Nephron progenitor cell (in vitro differentiated cells): ENCODE measurements at places on chromosomes 16 and 17.
A peak's percentile ranks its signal among the peaks of the same experiment; 100 is the strongest.

DNA sequence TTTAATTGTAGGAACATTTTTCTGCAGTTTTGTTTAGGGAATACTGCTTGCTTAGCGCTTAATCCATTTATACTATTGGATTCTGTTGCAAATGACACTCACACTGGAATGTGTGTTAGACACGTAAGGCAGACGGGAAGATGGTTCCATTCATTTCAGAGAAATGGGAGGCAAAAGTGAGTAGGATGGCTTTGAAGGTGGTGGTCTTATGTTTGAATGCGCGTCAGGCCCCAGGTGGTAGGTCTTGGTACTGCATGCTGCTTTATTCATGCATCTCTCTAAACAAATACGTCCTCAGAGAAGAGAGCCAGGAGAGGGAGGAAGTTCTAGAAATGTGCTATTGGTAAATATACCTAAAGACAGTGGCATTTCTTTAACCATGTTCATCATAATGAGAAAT, 997.6 kb upstream of the RBFOX1 start:
- peak; percentile 53 for DNase-seq

GRCh38 chr17:58284613-58285421, 4.1 kb upstream of the MPO start:
- DNase-seq = no peak

DNA sequence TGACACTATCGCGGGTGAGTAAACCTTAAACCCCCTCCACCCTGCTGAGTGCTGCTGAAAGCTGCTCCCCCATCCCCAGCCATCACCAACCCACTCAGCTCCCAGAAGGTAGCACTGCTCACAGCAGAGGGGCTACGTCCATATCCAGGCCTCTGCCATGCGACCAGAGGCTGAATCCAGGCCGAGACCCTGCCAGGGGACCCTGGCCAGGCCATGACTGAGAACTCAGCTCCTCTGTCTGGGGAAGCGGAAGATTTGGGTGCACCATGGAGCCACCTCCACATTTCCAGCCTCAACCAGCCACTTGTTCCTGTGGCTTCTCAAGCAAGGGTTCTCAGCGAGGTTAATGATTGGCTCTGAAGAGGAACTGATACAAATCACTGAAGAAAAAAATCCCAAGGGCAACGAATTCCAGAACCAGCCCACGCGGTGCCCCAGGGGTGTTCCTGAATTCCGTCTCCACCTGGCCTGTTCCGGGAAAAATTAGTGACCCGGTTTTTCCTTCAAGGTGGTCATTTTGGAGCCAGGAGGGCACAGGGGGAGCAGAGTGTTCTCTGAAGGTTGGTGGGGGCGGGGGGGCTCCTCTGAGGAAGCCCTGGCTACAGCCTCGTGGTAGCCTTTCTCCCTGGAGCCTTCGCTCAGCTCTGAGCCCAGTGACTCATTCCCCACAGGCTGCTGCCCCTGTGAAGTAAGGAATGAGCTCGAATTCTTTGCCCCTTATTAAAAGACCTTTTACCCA, 9.3 kb upstream of the SLC16A5 start:
- DNase-seq = no peak

DNA sequence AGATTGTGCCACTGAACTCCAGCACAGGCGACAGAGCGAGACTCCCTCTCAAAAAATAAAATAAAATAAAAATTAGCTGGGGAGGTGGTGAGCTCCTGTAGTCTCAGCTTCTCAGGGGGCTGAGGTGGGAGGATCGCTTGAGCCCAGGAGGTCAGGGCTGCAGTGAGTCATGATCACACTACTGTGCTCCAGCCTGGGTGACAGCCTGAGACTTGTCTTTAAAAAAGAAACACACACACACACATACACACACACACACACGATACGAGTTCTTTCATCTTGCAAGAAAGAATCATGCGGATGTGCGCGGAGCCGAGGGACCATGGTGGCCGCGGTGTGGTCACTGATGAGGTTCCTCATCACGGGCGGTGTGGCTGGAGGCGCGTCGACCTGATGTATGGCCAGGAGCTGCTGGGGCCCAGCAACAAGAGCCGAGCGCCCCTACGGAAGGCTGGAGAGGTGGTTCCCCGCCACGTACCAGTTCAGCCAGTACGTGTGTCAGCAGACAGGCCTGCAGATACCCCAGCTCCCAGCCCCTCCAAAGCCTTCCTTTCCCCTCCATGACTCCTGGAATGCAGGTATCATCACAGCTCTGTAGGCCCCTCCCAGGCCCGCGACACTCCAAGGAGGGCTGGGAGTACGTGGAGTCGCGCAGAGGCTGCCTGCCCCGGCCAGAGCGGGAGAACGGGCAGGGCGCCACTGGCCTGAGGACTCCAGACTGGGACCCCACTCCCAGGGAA, 20.7 kb downstream of the NXN start:
- no peak for DNase-seq

GRCh38 chr17:51045621-51046020, 75.0 kb downstream of the SPAG9 start:
- DNase-seq = no peak

- DNase-seq = no peak
These were observed 11.2 kb downstream of the PAM16 start for GRCh38 chr16:4339909-4340308.

DNA sequence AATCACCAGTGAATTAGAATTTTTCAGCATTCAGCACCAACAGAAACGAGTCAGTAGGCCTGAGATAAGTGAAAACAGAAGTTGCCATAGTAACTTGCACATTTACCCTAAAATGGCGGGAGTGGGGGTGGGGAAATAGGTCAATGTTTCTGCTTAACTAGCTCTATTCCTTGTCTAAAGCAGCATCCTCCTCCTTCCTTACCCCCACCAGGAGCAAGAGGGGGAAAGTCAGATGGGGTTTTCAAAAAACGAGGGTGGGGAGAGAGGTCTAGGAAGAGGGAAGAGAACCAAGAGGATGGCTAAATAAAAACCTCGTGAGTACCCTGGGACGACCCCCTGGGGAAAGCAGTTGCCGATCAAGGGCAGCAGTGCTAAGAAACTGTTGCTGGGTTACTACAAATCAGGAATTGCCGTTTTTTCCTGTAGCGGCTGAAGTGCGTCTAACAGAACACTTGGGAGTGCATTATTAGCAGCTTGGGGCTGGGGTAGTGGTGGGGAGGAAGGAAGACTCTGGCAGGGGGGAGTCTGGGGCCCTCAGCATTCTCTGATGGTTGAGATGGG, 34.4 kb upstream of the MNT start:
- peak; percentile 30 for DNase-seq

- no peak for DNase-seq
These were observed 10.0 kb downstream of the ZNF668 start for GRCh38 chr16:31063843-31064611.

DNA sequence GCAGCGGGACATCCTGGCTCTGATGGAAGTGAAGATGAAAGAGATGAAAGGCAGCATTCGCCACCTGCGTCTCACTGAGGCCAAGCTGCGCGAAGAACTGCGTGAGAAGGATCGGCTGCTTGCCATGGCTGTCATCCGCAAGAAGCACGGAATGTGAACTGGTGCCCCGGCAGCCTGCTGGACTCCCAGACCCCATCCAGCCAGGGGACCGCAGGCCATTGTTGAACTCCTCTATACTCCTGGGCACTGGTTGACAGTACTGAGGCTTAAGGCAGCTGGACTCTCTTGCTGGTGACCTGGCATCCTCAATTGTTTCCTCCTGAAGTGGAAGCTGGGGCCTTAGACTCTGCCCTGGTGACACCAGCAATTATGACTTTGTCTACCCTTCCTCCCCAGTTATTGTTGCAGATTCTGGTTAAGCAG, 1.2 kb downstream of the THAP11 start:
- peak; percentile 29 for DNase-seq

GRCh38 chr16:72877374-72878028, 170.4 kb downstream of the ZFHX3 start:
- no peak for DNase-seq

- DNase-seq = peak; percentile 49
These were observed 50.5 kb upstream of the AMZ2 start for GRCh38 chr17:68197091-68197996.

DNA sequence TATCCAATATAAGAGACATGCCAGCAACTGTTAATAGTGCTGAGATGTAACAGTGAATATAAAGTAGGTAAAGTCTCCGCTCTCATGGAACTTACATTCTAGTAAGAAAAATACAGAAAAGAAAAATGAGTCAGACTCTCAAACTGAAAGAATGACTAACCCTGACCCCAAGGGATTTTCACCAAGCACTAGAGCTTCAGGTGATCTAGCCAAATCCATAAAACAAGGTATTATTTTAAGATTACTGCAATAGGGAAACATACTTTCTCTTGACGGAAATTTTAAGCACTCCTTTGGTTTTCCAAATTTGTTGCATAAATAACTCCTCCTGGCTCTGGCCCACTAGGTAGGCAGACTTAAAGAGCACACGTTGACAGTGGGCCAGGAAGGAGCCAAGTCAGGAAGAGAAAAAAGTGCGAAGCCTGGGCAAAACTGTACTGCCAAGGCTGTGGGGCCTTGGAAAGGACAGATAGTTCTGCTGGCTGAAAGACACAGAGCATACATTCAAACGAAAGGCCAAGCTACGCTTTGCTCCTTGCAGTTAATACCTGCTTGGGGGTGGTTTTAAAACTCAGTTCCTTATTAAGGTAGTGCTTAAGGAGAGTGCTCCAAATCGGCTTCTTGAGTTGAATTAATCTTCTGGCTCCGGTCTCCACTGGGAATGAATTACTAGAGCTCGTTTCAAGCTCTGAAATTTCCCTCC, 1.4 kb downstream of the GOT2 start:
- DNase-seq = no peak

- DNase-seq = no peak
These were observed 6.2 kb downstream of the CCR7 start for GRCh38 chr17:40558890-40559563.

DNA sequence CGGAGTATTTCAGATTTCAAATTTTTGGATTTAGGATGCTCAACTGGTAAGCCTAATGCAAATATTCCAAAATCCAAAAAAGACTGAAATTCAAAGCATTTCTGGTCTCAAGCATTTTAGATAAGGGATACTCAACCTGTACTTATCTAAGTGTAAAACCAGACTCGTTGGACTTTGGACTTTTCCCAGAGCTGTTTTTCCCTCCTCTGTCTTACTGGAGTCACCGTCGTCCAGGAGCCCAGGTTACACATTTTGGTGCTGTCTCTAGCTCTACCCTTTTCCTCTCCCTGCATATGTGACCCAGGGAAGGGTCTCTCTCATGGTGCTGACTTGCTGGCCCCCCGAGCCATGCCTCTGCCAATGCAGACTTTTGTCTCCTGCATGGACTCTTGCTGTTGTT, 46.0 kb upstream of the MMP2 start:
- no peak for DNase-seq

GRCh38 chr17:19254651-19255050, 17.5 kb downstream of the EPN2 start:
- DNase-seq = no peak

DNA sequence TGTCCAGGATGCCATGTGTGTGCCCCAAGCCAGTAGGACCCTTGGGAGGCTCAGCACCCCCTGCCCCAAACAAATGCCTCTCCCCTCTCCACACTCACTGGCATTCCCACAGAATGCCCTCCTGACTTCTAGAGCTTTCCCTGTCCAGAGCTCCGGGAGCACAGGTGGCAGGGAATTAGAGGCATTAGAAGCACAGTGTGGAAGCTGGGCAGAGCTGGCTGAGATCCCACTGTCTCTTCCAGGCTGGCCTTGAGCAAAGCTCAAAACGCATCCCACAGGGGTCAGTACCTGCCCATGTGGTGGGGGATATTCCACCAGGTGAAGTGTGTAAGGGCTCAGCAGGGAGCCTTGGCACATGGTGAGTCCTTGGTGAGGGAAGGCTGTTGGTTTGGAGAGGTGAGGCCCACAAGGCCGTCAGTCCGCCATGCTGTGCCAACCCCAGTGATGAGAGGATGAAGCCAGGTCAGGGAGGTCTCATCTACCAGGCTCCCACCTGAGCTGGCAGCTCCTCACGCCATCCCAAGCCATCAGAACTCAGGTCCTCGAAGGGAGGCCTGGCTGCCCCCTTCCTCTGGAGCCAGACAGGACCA, 18.1 kb downstream of the ENDOV start:
- no peak for DNase-seq

GRCh38 chr17:65666876-65667321, 105.5 kb upstream of the AXIN2 start:
- no peak for DNase-seq

- peak; percentile 69 for DNase-seq
These were observed 934 bp downstream of the MAFG start for GRCh38 chr17:81926451-81927151.

- DNase-seq = no peak
These were observed 113.2 kb downstream of the CCDC182 start for GRCh38 chr17:57631871-57632270.

DNA sequence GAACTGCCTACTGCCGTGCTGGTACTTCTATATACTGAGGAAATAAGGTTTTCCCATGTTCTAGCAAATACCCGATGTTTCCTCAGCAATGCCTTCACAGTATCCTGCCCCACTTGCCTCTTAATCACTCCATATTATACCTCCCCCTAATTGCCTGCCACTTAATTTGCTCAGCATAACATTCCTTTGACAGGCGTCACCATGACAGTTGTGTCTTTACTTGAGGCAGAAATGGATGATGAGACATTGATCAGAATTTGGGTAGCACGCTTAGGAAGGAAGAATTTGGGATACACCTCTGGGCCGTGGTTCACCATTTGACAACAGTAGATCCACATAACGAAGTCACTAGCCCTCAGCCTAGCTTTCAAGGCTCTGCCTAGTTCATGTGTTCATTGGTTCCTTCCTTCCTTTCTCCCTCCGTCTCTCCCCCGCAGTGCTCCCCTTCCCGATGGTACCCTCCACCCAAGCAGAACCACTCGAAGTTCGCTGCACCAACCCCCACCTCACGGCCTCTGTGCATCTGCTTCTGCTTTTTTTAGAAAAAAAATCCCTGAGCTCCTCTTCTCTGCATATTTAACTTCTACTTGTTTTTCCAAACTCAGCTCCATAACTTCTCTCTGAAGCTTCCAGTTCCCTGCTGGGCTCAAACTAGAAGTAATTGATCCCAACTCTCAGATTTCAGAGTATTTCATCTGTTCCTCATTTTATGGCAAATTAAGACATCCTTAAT, 19.4 kb downstream of the IQCK start:
- no peak for DNase-seq

- no peak for DNase-seq
These were observed 121.1 kb downstream of the SLC39A11 start for GRCh38 chr17:72971226-72971880.

DNA sequence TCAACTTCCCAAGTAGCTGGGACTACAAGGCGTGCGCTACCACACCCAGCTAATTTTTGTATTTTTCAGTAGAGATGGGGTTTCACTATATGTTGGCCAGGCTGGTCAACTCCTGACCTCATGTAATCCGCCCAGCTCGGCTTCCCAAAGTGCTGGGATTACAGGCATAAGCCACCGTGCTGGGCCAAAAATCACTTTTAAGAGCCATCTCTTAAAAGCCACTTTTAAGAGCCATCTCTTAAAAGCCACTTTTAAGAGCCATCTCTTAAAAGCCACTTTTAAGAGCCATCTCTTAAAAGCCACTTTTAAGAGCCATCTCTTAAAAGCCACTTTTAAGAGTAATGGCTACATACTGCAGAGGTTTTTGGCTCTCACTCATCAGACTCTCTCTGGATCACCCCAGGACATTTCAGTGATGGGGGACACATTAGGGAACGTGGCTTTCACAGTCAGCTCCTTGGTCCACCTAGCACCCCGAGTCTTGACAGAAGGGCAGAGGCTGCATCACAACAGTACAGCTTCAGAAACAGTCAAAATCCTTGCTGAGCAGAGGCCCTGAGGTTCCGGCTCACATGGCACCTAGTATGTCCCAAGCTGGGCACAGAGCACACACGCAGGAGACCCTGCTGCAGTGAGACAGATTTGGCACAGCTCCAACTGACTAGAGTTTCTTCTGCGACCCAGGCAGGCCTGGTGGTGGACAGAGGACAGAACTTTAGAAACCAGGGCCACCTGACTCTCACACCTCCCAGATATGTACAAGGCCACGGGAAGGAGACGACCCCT, 23.6 kb downstream of the RANBP10 start:
- no peak for DNase-seq
